ENCODE measurements at places on chromosomes 12 and 14.

DNA sequence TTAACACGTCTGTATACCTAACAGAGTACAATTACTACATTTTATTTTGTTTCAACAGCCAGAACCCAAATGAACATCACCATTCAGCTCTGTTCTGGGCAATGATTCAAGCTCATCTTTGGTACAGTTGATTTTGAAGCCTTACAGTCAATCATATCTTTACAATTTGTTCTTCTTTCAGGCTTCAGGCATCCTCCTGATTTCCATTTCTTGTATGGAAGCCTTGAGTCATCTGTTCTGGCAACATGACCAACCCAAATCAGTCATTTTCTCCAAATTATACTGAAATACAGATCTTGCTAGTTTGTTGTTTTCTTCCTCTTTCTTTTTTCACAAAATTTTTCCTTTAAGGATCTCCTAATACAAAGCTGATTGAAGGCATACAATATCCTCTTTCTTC lies 80.2 kb downstream of the PAX9 start:
- DNase-seq, result no peak

GRCh38 chr12:3947781-3948180 lies 74.6 kb upstream of the PARP11 start:
- no peak for DNase-seq

DNA sequence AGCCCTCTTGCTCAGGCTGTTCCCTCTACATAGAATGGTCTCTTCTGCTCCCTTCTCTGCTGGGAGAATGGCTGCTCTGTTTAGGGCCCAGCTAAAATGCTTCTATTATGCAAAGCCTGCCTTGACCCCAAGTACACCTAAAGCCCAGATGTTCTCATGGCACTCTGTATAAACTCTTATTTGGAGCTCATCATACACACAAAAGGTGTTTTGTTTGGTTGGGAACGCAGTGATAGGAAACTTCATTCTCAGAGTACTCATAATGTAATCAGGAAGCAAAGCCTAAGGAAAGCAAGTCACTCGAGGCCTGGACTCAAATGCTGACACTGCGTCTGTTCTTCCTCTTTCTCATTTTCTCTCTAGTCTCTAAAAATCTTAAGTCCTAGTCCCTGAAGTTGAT lies 38.2 kb upstream of the SYCP3 start:
- no peak for DNase-seq

GRCh38 chr12:128797119-128798118 lies 26.3 kb downstream of the SLC15A4 start:
- no peak for DNase-seq

DNA sequence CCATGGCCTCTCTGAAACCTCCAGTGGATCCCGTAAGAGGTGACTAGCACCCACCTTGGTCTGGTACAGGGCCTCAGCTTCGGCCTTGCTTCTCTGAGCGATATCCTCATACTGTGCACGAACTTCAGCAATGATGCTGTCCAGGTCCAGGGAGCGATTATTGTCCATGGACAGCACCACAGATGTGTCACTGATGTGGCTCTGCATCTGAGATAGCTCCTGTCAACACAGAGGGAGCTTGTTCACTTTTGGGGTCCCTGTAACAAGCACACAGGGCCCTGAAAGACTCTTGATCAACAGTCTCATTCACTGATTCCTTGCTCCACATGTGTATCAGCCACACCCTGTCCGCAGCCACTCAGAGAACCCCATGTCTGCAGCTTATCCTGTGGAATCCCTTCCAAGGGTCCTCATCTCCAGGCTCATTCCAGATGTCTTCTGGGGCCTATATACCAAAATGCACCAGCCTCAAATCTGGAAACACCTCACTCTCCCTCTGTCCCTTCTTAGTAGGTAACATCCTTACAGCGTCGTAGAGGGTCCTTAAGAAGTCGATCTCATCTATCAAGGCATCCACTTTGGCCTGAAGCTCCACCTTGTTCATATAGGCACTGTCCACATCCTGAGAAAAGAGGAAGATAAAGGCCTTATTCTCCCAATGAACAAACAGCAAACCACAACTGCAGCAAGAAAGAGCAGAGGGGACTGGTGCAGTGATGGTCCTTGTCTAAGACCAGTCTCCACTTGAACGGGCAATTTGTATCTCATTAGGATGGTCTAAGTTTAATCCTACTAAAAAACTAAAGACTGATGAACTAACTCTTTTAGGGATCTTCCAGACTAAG lies 3.5 kb downstream of the KRT3 start:
- no peak for DNase-seq

- no peak for DNase-seq
Observed at GRCh38 chr12:99195474-99195873, 452.1 kb upstream of the GARIN6 start.

DNA sequence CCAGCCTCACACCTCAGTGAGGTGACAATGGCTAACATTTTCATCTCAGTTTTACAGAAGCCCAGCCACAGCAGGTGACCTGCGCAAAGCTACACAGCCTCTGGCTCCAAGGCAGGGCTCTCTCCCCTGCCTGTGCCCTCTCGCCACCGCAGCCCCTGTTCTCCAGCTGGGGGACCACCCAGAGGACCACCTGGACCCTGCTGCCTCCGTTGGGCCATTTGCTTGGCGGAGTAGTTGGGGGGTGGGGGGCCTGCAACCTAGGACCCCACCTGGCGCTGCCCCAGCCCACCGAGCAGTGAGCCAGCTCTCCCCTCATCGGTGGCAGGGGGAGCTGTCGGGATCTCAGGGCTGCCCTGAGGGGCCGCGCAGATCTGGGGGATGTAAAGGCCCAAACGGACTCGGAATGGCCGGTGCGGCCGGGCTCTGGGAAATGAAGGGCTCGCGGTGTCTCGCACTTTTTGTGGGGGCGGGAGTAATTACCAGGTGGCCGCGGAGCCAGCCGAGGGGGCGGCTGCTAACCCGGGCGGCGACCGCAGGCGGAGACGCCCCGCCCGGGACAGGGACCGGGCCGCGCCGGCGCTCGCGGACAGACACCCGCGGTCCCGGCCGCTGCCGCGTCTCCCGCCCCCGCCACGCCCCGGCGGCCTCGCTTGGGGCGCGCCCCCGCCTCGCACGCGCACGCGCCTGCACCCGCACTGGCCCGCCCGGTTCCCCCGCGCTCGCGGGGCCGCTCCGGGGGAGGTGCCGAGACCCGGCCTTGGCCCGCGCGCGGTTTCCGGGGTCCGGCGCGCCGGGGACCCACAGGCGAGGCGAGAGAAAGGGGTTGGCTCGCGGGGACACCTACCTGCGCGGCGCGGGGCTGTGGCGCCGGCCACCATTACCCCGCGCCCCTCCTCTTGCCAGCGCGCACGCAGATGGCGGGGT lies 8.6 kb upstream of the GPR68 start:
- no peak for DNase-seq

- no peak for DNase-seq
Observed at GRCh38 chr14:46988312-46988711, 336.7 kb upstream of the RPL10L start.

- no peak for DNase-seq
Observed at GRCh38 chr12:3246253-3246652, 169.1 kb downstream of the TSPAN9 start.

- DNase-seq, result no peak
Observed at GRCh38 chr12:13105781-13106180, 2.3 kb upstream of the GSG1 start.

- peak; percentile 33 for DNase-seq
Observed at GRCh38 chr14:76352639-76353281, 23.2 kb upstream of the ESRRB start.

DNA sequence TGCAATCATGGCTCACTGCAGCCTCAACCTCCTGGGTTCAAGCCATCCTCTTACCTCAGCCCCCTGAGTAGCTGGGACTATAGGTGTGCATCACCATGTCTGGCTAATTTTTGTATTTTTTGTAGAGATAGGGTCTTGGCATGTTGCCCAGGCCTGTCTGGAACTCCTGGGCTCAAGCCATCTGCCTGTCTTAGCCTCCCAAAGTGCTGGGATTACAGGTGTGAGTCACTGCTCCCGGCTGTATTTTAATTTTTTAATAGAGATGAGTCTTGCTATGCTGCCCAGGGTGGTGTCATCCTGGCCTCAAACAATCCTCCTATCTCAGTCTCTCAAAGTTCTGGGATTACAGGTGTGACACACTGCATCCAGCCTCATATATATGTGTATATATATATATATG lies 31.7 kb upstream of the GPRC5A start:
- no peak for DNase-seq

- DNase-seq, result no peak
Observed at GRCh38 chr14:100887728-100888335, 15.7 kb downstream of the RTL1 start.

DNA sequence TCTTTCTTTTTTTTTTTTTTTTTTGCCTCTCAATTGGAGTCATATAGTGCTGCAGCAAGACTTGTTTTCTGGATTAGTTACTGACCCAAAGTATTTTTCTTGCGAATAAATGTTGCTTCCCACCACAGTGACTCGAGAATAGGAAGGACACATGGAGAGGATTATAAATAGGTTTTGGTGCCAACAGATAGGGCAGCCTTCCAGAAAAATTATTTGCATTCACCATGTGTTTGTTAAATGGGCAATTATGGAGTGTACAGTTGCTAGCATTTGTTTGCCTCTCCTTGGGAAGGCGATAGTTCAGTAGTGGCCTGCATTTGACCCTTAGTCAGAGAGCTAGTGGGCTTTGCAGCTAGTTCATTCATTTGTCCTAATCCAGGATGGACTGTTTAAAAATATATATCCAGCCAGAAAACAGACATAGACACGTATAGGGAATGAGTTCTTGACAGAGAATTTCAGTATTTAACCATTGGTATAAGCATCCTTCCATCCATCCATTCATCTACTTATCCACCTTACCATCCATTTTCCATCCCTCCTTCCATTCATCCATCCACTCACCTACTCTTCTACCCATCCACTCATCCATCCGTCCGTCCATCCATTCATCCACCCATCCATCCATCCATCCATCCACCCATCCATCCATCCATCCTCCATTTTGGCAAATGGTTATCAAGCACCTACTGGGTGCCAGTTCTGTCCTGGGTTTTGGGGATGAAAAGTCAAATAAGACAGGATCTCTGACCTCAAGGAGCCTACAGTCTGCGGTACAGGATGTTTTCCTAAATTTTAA lies 67.5 kb downstream of the CHST11 start:
- DNase-seq, result no peak

DNA sequence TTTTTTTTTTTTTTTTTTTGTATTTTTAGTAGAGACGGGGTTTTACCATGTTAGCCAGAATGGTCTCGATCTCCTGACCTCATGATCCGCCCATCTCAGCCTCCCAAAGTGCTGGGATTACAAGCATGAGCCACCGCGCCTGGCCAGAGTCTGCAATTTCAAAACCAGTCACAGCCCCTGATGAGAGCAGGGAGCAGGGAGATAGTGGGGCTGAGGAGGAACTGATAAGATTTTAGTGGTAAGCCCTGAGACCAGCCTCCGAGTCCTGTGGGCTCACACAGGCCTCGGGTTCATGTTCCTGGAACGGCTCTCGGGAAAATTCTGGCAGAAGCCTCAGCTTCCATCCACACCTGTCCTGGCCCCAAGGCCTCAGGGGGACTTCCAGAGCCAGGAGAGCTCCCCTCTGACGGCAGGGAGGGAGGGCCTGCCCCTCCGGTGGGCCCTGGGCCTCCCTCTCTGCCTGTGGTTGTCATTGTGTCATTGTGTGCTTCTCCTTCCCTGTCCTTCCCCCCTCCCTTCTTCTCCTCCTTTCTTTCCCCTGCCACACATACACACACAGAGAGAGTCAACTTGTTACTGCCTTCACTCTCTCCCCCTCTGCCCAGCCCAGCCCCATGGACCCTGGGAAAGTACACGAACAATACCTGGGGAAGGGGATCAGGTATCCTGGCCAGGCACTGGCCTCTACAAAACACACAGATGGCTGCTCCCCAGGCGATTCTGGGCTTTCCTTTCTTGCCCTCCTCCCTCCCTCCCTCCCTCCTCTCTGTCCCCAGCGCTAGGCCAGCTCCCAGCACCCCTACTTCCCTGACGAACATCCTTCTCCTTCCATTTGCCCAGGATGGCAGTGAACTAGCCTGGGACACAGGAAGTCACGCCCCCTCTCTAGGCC lies 294.1 kb downstream of the DPF3 start:
- no peak for DNase-seq

GRCh38 chr12:98780261-98780660 lies 135.2 kb downstream of the APAF1 start:
- no peak for DNase-seq

DNA sequence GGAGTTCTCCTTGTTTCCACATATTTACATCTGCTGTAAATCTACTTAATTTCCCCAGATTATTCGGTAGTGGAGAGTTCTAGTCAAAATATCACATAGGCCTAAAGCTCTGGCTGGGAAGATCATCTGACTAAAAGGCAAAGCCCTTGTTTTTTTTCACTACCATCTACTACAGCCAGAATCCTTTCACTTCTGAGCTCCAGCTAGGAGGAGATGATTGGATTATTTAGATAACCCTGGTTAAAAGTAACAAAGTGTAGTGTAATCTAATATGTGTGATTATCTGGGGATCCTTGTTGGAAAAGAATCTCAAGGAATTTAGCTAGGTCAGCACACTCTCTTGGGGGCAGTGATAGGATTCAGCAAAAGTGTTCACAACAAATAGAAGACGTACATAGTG lies 125.4 kb downstream of the DYRK2 start:
- DNase-seq, result no peak

- no peak for DNase-seq
Observed at GRCh38 chr12:76879710-76880518, 1.1 kb upstream of the CSRP2 start.
